ENCODE measurements at places on chromosomes 3 and 15.
A peak's percentile ranks its signal among the peaks of the same experiment; 100 is the strongest.

DNA sequence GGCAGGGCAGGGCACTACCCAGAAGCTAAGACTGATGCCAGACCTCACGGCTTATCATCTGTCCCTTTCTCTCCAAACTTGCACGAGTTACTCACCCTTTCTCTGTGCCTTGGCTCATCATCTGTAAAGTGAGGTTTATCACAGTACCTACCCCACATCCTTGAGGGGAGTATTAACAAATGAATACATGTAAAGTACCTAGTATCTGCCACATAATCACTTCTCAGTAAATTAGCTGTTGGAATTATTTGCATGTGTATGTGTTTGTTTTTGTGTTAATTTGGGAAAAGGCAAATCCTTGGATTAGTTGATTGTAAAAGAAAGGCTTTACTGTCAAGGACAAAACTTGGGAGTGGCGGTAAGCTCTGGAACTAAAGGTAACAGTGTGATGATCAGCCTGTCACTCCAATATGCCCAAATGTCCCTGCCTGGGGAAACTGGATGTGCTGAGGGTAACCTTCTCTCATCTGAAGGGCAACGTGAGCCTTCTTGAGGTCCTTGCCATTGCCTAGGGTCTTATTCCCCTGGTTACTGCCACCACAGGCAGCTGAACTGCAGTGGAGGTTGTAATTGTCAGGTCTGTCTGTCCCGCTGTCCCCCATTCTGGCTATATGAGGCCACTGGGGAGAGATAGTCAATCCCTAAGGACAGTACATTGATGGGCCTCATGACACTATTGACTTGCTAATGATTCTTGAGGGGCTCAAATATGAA lies 269.4 kb downstream of the CLSTN2 start:
- no peak for DNase-seq

GRCh38 chr3:72127844-72128243 lies 342.9 kb upstream of the PROK2 start:
- peak; percentile 71 for DNase-seq

GRCh38 chr15:74302821-74303359 lies 64.6 kb downstream of the CYP11A1 start:
- DNase-seq, result peak; percentile 54

GRCh38 chr15:81765816-81766215 lies 280.0 kb downstream of the MEX3B start:
- DNase-seq, result no peak

GRCh38 chr3:124660599-124660998 lies 69.7 kb upstream of the UMPS start:
- no peak for DNase-seq

GRCh38 chr3:178537122-178537705 lies 978 bp downstream of the KCNMB2 start:
- no peak for DNase-seq

- no peak for DNase-seq
These were observed 121.9 kb upstream of the SPATA12 start for GRCh38 chr3:56938530-56938929.

- no peak for DNase-seq
These were observed 10.8 kb downstream of the BCL2L10 start for GRCh38 chr15:52101542-52102323.

DNA sequence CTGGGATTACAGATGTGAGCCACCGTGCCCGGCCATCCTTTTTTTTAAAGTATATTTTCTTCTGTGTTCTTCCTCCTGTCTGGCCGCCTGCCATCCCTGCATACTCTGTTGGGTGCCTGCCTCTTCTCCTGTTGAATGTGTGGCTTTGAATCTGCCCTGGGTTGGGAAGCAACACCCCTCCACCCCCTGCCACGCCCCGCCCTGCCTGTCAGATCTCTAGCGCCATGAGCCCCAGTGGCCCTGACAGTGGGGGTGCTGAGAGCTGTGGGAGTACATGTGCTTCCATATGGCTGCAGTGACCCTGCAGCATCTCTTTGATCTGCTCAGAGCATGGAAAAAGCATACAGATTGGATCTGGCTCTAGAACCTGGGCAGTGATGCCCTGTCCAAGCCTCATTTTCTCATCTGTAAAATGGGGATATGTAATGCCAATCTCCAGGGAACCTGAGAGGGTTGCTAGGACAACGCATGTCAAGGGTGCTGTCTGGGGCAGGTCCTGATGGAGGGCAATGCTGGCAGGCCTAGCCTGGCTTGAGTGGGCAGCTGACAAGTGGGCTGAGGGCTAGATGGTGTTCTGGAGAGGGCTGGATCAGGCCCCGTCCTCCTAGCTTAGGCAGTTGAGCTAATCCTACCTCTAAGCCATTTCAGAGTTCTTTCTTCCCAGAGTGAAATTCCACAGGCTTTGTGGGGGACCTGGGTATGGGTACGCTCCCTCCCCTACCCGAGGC lies 23.9 kb downstream of the CCDC13 start:
- no peak for DNase-seq

DNA sequence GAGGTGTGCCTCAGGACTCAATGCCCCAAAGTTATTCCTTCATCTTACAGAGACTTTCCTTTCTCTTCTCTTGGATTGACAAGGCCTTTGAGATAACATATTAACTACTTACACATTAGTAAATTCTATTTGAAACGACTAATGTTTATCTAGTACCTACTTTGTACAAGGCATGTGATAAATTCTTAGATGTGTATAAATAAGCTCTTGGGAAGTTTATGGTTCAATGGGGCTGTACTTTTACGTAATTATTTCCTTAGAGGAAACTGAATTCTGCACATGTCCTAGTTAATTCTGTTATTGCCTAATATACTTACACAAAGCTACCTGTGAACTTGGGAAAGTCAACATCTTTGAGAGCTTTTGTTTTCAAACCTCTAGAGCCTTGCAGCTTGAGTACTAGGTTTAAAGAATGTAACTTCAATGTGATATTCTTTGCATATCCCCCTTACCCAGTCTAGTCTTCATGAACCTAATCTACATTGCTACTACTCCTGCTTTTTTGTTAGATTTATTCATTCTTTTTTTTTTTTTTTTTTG lies 58.5 kb upstream of the RAP2B start:
- DNase-seq, result peak; percentile 9

GRCh38 chr15:96053031-96053780 lies 277.3 kb upstream of the NR2F2 start:
- peak; percentile 38 for DNase-seq
